Stimulated activated CD8-positive, alpha-beta memory T cell treated with anti-CD3 and anti-CD28 coated beads, Interleukin-12 subunit alpha, Interleukin-12 subunit beta, amount 100 ng/mL, for 1 hour (primary cell): ENCODE measurements at places on chromosomes 16 and 17.

DNA sequence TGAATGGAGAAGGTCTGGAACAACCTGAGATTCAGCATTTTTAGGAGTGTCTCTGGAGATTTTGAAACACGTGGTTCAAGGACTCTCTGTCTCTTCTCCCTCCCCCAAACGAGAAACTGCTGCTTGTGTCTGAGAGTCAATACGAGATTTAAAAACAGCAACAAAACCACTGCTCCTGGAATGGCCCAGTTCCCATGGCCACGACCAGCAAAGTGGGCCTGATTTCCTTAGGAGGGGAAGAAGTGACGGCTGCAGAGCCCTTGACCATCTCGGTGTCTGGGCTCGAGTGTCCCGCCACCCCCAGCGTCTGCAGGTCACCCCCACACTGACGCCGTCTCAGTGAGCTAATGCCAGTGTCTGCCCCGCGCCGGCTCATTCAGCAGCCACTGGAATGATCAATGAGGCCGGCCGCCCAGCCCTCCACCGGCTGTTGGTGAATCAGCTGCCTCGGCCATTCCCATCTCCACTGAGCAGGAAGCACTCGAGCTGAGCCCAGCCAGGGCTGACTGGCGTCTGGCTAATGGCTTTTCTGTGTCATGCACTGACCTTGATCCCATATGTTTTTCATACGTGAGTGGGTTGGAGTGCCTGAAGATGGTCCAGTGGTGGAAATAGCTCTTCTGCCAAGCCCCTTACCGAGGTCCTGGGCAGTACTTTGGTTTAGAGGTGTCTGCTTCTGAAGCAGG, 151.8 kb downstream of the PITPNC1 start:
- no peak for DNase-seq

GRCh38 chr16:86911437-86911958, 333.1 kb downstream of the FOXL1 start:
- DNase-seq = no peak

- DNase-seq = no peak
Measured at GRCh38 chr17:80413771-80414507, 1.0 kb upstream of the ENDOV start.

GRCh38 chr16:84054916-84055315, 12.3 kb upstream of the SLC38A8 start:
- DNase-seq = no peak

DNA sequence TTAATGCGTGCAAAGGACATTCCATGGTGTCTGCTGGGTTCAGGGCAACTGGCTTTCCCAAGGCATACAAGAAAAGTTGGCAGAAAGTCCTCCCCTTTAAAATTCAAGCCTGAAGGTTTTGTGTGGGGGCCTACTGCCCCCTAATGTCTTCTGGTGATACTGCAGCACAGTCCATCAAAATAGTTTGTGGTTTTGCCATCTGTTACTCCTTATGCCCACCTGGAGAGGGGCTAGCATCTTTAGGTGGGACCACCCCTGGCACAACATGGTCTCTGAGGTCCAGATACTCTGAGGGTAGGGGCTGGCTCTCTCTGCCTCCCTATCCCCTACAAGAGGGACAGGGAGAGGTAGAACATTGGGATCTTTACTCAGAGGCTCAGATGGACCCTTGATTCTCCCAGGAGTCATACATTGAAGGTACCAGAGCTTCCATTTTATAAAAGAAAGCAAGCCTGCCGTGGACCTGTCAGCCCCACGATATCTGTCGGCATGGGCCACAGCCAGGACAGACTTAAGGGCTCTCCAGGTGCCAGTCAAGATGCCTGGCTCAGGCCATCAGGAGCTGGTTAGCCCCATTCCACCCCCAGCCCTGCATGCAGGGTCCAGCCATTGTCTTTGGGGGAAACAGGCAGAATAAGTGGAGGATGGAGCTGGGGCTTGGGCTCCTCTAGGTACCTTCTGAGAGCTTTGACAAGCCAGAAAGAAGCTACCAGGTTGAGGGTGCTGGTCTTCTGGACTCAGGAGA, 6.3 kb downstream of the ESRP2 start:
- no peak for DNase-seq

- no peak for DNase-seq
Measured at GRCh38 chr17:78226759-78227454, 4.5 kb upstream of the TMEM235 start.

DNA sequence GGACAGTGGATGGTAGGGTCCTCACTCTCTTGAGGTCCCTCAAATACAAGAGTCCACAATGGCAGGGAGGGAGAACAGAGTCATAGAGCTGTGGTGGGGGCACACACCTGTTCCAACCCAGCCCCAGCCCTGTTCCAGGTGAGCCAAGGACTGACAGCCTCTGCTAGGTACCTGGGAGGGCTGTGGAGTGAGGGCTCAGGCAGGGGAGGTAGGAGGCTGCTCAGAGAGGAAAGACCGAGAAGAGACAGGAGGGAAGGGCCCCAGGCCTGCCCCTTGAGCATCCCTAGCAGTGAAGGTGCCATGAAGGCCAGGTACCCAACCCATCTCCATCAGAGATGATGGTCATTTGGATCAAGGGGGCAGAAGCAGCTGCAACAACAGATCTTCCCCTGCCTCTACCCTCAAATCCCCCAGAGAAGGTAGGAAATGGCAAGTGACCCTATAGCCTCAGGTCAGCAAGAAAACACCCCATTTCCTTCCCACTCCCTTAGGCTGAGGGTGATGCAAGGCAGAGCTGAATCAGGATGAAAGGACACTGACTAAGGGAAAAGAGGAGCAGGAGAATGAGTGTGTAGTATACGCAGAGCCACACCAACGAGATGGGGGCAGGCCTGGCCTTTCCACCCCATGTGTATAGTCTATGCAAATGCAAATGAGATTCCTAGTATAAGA, 28.6 kb downstream of the CD300LG start:
- no peak for DNase-seq

DNA sequence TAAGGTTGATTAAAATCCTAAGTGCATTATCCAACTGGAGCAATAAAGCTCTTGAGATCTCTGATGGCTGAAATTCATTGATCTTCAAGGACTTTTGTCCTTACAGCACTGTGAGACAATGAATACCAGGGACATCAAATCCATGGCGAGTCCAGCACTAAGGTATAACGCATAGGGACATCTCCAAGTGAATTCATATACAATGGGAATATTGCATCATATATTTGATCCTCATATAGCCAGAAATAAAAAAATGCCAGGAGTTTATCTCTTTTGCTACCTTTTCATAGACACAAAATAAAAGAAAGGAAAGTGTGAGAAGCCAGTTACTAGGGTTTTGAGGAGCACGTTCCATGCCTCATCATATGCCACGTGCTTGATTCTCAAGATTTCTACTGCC, 112.5 kb upstream of the CDH13 start:
- no peak for DNase-seq

- no peak for DNase-seq
Measured at GRCh38 chr17:32488177-32488542, 1.4 kb downstream of the CDK5R1 start.
